ENCODE measurements at places on chromosomes 12 and 14.

GRCh38 chr14:33707716-33708115, 243.2 kb downstream of the EGLN3 start:
- DNase-seq, result no peak

GRCh38 chr12:45518291-45519235, 210.9 kb upstream of the ARID2 start:
- no peak for DNase-seq

DNA sequence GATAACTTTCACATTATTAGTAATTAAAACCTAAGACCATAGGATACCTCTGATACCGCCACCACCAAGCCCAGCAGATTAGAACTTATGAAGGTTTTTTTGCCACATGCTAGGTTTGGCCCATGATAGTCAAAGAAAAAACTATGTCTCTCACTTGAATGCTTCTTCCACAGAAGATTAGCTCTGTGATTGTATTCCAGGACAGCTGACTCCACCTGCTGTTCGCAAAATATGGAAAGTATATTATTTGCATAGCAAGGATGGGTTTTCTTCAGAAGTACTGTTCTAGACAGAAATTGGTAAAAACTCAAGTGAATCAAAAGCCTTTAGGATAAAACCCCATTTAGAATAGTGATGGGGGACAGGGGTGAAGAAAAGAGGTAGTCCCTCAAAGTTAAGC, 42.2 kb downstream of the PPFIBP1 start:
- DNase-seq, result no peak

GRCh38 chr14:95697764-95698163, 11.5 kb downstream of the TCL1B start:
- DNase-seq, result no peak

DNA sequence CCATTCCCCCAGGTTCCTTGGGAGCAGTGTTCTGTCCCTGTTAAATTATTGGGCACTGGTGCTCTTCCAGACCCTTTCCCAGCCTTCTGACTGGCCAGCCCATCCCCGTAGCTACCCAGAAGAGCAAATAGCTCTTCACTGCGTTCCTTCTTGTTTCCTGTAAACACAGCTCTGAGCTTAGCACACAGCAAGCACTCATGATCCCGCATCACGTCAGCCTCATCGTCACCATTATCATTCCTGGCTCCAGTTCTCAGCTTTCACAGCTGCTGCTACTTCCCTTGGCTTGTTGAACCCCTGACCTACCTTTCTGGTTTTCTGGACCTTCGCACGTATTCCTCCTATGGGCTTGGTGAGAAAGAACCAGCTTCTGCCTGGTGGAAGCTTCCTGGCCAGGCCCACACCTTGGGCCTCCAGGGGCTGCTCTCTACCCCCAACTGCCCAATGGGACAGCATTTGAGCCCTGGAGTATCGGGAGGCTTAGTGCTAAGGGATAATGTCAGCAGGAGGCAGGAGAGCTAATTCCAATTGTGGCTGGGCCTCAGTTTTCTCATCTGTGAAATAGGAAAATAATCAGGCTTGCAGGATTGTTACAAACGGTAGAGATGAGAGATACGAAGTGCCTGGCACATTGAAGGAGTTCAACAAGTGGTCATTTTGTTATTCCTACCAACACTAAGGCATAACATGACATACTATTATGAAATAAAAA, 22.6 kb upstream of the PAPOLA start:
- no peak for DNase-seq

DNA sequence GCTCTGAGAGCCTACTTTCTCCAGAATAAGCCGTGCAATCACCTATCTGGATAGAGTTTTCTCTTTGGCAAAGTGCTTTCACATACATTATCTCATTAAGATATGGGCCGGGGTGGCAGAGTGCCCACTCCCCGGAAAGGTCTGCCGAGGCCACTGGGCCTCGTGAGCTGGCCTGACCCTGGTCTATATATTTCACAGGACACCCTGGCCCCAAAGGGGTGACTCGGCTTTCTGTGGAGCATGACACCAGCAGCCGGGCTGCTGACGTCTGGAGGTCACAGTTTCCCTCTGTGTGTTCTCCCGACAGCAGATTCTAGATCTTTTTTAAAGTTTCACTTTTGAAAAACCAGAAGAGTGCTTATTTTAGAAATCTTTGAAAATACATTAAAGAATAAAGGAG, 27.9 kb upstream of the ATP2A2 start:
- DNase-seq, result no peak

DNA sequence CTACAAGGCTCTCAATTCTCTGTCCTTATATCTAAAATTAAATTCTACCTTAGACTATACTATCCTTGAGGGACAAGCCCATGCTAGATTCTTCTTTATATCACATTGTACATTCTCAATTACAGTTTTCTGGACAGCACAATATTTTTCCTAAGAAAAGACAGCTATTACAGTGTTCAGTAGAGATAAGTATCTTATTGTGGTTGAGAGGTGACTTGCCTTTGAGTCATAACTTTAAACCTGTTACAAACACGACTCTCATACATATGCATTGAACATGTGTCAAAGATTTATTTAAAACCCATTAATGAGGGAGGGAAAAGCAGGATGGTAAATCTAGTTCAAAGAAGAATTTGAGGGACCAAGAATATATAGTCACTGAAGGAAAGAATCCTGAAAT, 61.1 kb downstream of the TPH2 start:
- DNase-seq, result no peak

GRCh38 chr12:95547522-95548055, 3.7 kb downstream of the USP44 start:
- DNase-seq, result no peak

GRCh38 chr12:45458238-45458637, 242.3 kb downstream of the ANO6 start:
- no peak for DNase-seq

DNA sequence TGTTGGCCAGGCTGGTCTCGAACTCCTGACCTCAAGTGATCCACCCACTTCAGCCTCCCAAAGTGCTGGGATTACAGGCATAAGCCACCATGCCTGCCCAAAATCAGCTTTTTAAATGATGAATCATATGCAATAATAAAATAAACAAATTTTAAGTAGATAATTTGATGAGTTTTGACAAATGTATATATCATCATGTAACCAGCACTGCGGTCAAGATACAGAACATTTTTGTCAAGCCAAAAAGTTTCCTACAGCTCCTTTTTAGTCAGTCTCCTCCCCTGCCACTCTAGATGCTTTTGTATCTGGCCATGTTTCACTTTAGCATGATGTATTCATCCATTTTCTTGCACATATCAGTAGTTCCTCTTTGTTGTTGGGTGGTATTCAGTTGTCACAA, 17.2 kb downstream of the FRMD6 start:
- DNase-seq, result no peak

- DNase-seq, result no peak
Measured at GRCh38 chr12:124523071-124523470, 44.3 kb downstream of the NCOR2 start.

- no peak for DNase-seq
Measured at GRCh38 chr12:83866477-83866876, 1046.1 kb downstream of the SLC6A15 start.

GRCh38 chr12:5364036-5364770, 67.7 kb upstream of the NTF3 start:
- no peak for DNase-seq

GRCh38 chr12:12800406-12801180, 12.6 kb upstream of the DDX47 start:
- no peak for DNase-seq

GRCh38 chr14:86683561-86683960, 1153.6 kb downstream of the FLRT2 start:
- DNase-seq, result no peak

- DNase-seq, result no peak
Measured at GRCh38 chr12:94145191-94145983, 3.0 kb upstream of the PLXNC1 start.

GRCh38 chr12:32332446-32332845, 66.9 kb upstream of the FGD4 start:
- no peak for DNase-seq

GRCh38 chr14:71687166-71687831, 244.9 kb upstream of the RGS6 start:
- no peak for DNase-seq

GRCh38 chr14:34369648-34370030, 92.4 kb downstream of the SPTSSA start:
- no peak for DNase-seq

GRCh38 chr14:42527141-42527540, 920.5 kb downstream of the LRFN5 start:
- no peak for DNase-seq

DNA sequence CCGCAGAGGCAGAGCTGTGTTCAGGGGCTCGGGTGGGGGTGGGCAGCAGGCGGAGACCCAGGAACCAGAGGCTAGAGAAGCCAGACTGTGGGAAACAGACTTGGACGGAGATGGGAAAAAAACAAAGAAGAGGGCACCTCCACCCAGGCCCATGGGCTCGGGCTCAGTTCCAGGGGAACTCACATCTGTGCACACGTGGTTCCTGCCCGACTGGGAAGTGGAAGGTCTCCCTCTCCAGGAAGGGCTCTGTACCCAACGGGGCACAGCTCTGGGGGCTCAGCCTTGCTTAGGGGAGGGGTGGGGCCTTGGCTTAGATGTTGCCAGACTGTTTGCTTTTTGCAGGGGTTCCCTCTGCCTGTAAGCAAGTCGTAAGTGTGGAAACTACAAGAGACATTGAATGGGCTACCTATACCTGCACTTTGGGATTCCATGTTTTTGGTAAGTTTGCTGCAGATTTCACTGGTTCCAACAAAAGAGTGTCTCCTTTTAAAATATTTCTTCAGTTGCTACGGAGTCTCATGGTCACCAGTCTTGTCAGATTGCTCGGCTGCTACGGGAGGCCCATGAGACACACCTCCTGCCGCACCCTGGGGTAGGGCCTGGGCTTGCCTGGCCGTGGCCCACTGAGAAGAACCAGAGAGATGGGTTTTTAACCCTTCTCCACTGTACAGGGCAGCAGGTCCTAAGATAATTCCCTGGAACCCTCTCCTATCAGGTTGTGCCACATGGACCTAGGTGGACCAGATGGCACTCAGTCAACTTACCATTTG, 127.6 kb upstream of the EVL start:
- no peak for DNase-seq

DNA sequence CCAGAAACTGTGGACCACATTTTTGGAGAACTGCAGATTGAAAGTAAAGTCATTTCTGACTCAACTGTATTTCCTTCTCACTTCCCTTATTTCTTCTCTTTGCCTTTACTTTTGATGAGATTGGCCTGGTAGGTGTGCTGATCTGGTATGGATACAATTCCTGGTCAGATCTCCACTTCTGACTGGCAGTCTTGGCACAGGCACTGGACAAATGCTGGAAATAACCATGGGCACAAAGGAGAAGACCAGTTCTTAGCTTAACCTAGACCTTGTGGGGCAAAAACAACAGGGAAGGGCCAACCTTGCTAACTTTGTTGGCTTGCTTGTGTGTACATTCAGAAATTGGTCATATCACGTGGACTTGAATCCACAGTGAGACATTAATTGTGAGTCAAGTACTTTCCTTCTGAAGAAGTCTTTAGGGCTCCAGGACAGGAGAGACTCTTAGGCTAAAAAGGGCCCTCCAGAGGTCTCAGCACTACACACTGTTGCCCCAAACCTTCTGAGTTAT, 75.0 kb downstream of the DIP2B start:
- no peak for DNase-seq

DNA sequence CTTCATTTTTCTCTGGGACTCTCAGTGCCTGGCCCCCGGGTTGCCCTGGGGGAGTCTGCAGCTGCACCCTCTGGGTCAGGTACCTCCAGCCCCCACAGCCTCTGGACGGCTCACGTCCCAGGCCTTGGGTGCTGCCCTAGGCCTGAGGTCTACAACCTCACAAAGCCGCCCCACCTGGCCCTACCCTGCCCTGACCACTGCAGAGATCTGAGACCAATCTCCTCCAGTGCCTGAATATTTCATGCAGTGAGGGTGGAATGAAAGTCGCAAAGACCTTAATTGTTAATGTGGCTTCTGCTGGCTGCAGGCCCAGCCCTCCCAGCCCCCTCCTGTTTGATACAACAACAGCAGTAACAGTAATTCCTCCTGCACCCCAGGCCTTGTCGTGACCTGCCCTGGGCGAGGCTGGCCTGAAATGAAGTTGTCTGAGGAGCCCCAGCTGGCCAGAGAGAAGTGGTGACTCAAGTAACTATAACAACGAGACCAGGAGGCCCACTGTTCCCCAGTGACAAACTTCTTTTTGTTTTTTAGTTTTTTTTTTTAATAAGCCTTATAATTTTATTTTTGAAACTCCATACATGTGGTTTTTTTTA, 8.8 kb upstream of the CCDC85C start:
- DNase-seq, result no peak

- DNase-seq, result no peak
Measured at GRCh38 chr12:130672089-130672820, 43.8 kb downstream of the RIMBP2 start.

DNA sequence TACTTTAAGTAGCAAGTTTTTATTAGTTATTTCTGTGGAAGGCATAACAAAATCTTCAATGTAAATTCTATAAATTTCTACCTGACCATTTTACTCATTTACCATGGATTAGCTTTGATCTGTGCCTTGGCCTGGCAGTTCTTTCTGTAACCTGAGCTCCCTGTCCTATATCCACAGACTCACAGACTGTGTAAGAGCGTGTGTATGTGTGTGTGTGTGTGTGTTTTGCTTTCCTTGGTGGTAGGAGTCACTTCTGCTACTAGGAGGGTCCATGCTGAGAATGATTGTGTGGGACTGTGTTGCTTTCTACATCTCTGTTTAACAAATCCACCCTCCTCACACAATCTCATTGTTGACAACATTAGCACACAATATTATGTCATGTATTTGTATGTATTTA, 221.2 kb upstream of the PELI2 start:
- no peak for DNase-seq

- DNase-seq, result no peak
Measured at GRCh38 chr12:6430124-6430989, 14.4 kb upstream of the CD27 start.
